Neural progenitor cell (in vitro differentiated cells): ENCODE measurements at places on chromosomes 1 and 21. TPM values are rescaled to one million over a fixed set of nuclear protein-coding genes. Genes with fewer than 3 reads are reported as not detected.
A peak's percentile ranks its signal among the peaks of the same experiment; 100 is the strongest.

C1orf159 gene
- 8.0 and 24.0 TPM in 2 replicates for total RNA-seq

- no peaks in the 10 kb centered on the region for H3K36me3 ChIP-seq
- peaks cover 13% of the 10 kb centered on the region for H3K4me1 ChIP-seq
- H3K4me3 ChIP-seq = no peak overlapping the region
- no peak for DNase-seq
- H3K27ac ChIP-seq = no peak overlapping the region
Measured at GRCh38 chr1:54497338-54497737, 50.7 kb upstream of the ACOT11 start.

GRCh38 chr1:169941982-169942830, 48.5 kb upstream of the SCYL3 start:
- H3K4me3 ChIP-seq = no peak overlapping the region
- no peaks in the 10 kb centered on the region for H3K36me3 ChIP-seq
- H3K4me1 ChIP-seq = no peaks in the 10 kb centered on the region
- no peak overlapping the region for H3K27ac ChIP-seq
- no peak for DNase-seq

DNA sequence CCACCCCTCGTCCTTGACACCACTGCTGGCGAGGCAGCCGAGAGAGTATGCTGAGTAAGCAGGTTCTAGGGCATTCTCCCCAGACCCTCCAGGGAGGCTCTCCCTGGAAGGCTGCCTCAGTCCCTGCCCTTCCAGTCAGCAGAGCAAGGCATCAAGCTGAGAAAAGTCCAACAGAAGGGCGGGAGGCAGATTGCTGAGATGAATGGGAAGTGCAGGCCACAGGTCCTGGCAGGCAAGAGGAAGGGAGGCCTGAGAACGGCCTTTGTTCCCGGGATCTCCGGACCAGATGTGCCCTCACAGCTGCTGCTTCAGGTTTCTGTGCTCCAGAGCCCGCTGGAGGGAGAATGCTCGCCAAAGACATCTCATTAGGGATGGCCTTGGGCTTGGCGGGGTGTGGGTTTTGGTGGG, 270.0 kb upstream of the VAMP3 start:
- H3K27ac ChIP-seq = no peak overlapping the region
- peak; percentile 70 for DNase-seq
- no peaks in the 10 kb centered on the region for H3K27me3 ChIP-seq
- no peak overlapping the region for H3K4me3 ChIP-seq
- H3K4me1 ChIP-seq = peaks cover 16% of the 10 kb centered on the region

- H3K27ac ChIP-seq = no peak overlapping the region
- peaks cover 47% of the 10 kb centered on the region for H3K4me1 ChIP-seq
- DNase-seq = no peak
- no peak overlapping the region for H3K4me3 ChIP-seq
- no peaks in the 10 kb centered on the region for H3K36me3 ChIP-seq
Measured at GRCh38 chr1:154865442-154866256, 4.4 kb downstream of the KCNN3 start.
